Lower leg skin (tissue), 4 donors: ENCODE measurements at places on chromosomes 11 and 22.

GRCh38 chr11:69823641-69824265, 4.5 kb upstream of the FGF3 start:
- no peak for DNase-seq

- no peak for DNase-seq
Measured at GRCh38 chr22:45845076-45845487, 131.9 kb downstream of the WNT7B start.

DNA sequence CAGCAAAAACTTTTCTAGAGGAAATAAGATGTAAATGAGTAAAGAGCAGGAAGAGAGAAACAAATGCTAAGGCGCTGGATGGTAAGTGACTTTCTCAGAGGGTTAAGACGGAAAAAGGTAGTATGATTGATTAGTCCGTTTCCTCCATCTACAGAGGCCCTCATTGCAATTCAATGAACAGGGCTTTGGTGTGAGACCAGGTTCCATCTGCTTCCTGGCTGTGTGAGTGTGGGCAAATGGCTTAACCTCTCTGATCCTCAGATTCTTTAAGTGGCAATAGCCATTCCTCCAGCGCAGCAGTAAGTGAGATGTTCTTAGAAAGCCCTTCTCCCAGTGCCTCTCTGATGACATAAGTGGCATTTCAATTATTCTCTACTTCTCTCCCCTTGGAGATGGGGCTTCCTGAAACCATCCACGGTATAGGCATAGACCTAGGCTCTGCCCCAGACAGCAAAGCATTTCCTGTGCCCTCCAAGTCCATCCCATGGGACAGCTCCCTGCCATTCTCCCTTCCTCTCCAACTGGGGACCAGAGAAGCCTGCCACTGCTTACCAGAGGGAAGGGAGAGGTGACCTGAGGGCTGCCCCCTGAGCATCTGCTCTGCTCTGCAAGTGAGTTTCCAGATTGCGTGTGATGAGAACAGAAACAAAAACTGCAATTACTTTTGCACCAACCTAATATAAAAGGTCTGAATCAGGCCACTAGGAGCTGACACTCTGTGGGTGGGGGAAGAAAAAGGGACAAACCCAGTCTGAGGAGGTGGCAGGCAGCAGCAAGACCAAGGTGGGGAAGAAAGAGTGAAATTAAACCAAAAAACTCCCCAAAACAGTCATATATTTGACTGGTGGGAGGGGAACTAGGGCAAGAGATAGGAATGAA, 12.7 kb upstream of the CD44 start:
- DNase-seq = no peak

DNA sequence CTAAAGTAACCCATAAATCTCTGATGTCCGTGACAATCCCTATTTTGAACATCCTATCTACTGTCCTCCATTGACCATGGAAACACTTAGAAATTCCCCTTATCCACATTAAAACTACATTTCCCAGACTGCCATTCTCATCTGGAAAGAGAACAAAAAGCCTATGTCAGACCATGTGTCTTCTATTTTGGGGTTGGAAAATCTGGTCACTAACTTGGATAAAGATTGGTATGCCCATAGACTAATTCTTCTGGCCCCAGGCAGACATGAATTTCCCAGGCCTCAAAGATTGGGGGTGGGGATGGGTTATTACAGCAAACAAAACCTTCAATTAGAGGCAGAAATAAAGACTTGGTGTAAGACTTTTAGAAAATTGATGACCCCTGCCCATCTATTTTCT, 30.9 kb upstream of the CREB3L1 start:
- no peak for DNase-seq

- no peak for DNase-seq
Measured at GRCh38 chr11:83543706-83544439, 257.7 kb upstream of the CCDC90B start.

GRCh38 chr22:45268167-45268957, 16.4 kb upstream of the UPK3A start:
- DNase-seq = no peak

DNA sequence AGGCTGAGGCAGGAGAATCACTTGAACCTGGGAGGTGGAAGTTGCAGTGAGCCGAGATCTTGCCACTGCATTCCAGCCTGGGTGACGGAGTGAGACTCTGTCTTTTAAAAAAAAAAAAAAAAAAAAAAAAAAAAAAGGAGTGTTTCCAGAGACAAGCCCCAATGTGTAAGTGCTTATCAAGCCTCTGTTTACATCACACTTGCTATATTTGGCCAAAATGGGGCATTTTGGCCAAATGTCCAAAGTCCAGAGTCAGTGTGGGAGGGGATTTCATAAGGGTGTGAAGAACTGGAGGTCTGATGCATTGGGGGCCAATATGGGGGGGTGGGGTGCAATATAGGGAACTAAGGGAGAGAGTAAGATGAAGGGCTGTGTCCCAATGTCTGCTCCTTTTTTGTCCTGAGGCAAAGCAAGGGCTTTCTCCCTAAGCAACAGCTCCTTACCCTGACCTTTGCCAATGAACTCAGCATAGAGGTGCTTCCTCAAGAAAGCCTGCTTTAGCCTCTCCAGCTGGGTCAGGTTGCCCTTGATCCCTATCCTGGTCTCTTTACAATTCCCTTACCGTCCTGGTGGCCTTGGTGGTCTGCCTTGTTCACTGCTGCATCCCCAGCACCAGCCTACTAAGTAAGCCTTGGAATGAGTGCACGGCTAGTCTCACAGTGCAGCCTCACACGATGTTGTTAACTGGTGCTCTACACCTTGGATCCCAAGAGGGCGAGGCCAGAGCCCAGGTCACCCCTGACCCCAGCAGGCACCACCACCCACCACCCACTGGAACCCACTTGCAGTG, 14.1 kb upstream of the BCR start:
- DNase-seq = no peak

DNA sequence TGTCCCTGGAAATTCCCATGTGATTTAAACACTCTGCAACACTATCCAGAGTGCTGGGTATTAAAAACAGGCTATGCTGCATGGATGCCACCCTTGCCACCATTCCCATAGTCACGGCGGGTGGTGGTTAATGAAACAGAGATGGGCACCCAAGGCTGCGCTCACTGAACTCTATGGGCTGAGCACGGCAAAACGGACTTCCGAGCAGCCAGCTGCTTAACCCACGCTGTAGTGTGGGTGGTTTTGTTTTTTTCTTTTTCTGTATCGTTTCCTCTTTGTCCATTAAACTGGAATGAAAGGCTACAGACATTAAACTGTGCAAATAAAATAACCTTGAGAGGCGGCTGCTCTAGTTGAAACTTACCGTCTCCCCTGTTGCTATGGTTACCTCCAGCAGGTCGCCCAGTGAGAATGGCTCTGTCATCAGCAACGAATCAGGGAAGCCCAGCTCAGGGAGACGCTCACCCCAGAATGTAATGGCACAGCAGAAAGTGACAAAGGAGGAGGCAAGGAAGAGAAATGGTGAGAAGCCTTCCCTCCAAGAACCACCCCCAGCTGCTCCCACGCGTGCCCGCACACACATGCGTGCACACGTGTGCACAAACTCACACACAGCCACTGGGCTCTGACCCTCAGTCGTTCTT, 102.1 kb downstream of the C11orf91 start:
- no peak for DNase-seq

DNA sequence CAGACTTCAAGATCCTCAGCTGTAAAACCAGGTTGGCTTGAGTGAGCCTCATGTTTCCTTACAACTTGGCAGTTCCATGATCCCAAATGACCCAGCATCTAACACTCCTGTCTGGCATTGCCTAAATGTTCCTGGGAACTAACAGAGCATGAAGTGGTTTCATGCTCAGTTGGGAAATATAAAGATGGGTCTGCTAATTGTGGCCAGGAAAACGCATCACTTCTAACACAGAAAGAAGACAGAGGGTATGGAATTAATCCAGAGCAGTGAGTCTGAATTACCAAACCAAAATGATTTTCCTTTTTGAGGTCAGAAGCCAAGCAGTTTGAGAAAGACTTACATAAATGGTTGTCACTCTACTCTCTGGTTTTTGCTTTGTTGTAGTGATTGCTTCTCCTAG, 60.5 kb upstream of the MMP13 start:
- DNase-seq = no peak

GRCh38 chr22:35425971-35426800, 26.2 kb downstream of the MCM5 start:
- no peak for DNase-seq

GRCh38 chr11:120578596-120579154, 67.1 kb downstream of the GRIK4 start:
- DNase-seq = no peak

DNA sequence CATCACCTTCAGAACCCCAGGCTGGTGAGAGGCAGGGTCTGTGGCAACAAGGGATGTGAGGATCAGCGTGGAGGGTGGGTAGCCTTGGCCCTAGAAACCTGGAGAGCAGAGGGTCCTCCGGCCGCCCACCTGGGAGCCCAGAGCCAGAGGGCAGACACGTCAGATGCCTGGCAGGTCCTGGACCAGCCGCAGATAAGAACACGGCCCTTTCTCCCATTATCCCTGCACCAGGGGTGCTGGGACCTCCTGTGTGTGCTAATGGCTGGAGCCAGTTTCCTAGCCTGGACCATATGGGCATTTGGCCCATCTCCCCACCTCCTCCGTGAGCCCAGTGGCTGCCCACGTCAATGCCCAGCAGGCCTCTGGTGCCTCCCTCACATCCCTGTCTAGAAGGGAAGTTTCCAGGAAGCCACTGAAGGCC, 88.4 kb downstream of the MORC2 start:
- DNase-seq = no peak

- no peak for DNase-seq
Measured at GRCh38 chr11:97964332-97965004, 1056.3 kb upstream of the CNTN5 start.

GRCh38 chr11:76880314-76880713, 19.6 kb downstream of the ACER3 start:
- DNase-seq = no peak

DNA sequence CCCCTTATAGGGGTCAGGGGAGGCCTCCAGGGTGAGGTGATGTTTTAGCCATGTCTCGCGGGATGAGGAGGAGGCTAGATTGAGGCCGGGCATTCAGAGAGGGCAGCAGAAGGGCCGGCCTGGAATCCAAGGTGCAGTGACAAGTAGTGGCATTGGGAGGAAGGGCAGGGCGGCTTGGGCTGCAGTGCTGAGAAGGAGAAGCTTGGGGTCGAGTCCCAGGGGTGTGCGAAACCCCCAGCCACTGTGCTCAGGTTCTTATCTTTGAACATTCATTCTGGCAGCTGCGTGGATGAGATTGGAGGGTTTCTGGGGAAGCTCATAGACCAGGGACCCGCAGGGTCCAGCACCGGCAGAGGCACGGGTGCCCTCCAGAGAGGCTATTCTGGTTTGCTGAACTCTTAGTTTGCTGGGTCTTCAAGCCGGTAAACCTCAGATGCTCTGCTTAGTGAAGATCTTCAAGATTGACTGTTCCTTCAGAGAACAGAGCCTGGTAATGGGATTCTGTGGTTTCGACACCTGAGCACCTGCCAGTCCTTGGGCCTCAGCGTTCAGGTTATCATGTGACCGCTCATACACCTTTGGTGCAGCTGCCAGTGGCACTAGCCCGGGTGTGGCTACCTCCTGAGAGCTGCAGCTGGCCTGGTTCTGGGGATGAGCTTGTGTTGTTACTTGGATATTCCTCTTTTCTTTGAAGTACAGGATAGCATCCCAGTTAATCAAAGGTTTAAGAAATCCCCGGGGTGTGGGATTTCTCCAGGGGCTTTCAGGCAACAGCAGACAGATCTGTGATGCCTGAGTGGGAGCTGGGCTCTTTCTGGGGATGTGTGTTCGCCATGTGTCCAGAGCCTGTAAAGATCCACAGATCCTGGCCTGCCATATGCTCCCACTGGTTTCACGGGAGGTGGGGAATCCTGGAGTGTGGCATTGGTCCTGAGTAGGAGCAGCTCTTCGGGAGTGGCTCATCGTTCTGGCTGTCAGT, 152.8 kb downstream of the TBC1D22A start:
- DNase-seq = peak; percentile 64
